CD4-positive, alpha-beta T cell treated with Interleukin-4 for 4 hours (primary cell): ENCODE measurements at places on chromosomes 12 and 14.

- no peak for DNase-seq
Measured at GRCh38 chr12:127779301-127780045, 487.5 kb upstream of the TMEM132C start.

DNA sequence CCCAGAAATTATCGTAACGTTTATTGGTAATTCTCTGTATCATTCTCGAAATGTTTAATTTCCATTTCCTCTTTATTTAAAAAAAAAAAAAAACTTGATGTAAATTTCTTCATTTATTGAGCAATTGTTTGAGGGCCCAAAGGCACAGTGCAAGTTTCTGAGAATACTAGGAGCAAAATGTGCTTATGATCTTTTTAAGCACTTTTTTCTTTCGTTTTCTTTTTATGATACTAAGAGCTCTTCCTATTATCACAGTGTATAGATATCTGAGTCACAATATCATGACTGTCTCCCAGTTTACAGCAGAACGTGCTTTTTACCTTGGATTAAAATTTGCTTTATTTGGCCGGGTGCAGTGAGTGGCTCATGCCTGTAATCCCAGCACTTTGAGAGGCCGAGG is 5.6 kb downstream of the ATP2A2 start:
- DNase-seq, result no peak

DNA sequence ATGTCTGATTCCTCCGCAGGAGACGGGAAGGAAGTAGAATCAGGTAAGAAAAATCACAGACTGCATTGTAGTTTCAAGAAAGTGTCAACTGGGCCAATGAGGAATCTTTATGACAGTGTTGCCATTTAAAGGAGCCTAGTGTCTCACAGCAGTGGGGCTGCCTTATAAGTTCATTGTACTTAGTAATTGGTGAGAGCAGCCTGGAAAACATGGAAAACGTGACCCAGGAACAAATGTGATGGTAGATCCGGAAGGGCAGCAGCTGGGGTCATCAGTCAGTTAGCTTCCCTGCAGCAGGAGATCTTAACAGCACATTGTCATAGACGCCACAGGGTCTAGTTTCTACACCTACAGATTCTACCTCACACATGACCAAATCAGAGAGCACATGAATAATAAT is 630.0 kb upstream of the LMO3 start:
- DNase-seq, result no peak

DNA sequence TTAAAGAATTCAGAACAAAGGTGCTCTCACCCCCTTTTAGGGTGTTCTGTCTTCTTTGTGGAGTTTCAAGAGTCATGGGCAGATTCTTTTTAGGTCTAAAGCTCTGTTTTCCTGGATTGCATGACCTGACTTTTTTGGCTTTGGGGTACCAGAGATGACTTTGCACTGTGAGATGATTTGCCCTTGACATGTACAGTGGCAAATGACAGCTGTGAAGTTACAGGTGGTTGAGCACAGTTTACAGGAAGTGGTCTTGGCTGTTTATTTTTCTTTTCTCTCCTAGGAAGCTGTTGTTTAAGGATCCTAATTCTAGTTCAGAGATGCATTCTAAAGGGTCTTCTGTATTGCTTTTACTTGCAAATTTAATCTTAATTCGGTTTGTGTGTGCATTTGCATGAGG is 83.8 kb upstream of the METAP2 start:
- no peak for DNase-seq

GRCh38 chr14:89091781-89092180 is 267.3 kb downstream of the TTC8 start:
- DNase-seq, result no peak

- no peak for DNase-seq
Measured at GRCh38 chr12:29211696-29212095, 62.6 kb downstream of the FAR2 start.

GRCh38 chr14:68926236-68926635 is 52.9 kb downstream of the ACTN1 start:
- no peak for DNase-seq

DNA sequence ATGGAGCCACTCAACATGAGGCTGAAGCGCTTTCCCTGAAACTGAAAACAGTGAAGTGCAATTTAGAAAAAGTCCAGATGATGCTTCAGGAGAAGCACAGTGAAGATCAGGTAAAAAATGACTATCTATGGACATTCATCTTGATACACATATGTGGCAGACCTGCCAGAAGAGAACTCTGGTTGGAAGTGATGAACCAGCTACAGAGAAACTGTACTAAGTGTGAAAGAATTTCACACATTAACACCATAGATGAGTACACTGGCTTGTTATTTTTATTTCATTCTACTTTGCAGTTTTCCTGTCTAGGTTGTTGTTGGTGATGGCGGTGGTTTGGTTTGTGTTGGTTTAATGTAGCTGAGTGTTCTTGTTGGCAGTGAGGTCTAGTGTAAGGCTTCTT is 174.7 kb downstream of the ESR2 start:
- no peak for DNase-seq

- no peak for DNase-seq
Measured at GRCh38 chr14:29755311-29756018, 172.2 kb downstream of the PRKD1 start.

- DNase-seq, result no peak
Measured at GRCh38 chr14:61872452-61872851, 110.2 kb downstream of the SNAPC1 start.

DNA sequence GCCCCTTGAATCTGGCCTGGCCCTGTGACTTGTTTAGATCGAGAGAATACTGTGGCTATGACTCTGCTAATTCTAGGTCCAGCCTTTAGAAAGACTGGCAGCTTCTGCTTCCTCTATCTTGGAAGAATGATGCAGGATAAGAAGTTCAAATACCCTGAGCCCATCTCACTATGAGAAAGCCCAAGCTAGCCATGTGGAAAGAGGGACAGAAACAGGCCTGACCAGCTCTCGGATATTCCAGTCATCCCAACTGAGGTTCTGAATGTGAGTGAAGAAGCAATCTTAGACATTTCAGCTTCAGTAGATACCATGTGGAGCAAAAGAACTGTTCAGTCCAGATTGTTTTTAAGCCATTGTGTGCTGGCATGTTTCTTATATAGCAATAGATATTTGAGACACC is 17.3 kb upstream of the KRR1 start:
- DNase-seq, result no peak

- DNase-seq, result no peak
Measured at GRCh38 chr14:31536201-31536960, 24.8 kb upstream of the NUBPL start.

- DNase-seq, result no peak
Measured at GRCh38 chr12:16163901-16164300, 113.6 kb downstream of the SLC15A5 start.

DNA sequence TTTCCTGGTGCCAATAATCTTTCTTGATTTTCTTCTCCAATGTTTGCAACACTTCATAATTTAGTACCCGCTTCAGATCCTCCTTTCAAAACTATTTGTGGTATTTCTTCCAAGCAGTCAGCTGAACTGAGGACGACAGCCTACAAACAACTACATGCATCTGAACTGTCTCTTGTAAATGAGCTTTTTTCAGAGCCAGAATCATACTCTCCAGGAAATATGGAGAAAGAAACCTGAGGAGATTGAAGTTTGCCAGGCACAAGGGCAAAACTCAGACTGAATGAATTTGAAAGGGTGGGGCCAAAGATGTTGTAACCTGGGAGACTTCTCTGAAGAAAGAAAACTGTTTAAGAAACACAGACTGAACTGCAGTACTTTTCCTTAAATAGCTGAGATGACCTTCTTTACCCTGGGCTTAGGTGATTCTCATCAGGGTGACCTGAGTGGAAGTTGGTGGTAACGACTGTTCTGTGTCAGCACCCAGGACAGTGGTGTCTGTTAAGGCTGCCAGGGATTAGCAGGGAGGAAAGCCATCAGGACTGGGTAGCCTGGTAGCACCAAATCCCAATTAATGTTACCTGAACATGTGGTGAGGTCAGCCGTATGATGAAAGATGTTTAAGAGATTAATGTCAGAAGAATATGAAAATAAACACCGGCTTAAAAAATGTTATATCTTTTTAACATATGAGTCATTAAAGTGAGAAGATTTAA is 95.0 kb downstream of the TGFB3 start:
- no peak for DNase-seq

DNA sequence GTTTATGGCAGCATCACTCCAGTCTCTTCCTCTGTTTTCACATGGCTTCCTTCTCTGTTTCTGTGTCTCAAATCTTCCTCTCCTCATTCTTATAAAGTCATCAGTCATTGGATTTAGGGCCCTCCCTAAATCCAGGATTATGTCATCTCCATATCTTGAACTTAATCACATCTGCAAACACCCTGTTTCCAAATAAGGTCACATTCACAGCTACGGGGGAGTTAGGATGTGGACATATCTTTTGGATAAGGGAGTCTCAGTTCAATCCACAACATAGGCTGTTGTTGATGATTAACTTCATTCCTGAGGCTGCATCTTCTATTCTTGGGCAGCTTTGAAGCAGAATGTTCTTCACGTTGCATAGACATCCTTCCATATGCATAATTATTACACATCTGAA is 40.3 kb upstream of the NTF3 start:
- DNase-seq, result no peak

GRCh38 chr14:67497216-67497615 is 8.7 kb upstream of the TMEM229B start:
- no peak for DNase-seq

DNA sequence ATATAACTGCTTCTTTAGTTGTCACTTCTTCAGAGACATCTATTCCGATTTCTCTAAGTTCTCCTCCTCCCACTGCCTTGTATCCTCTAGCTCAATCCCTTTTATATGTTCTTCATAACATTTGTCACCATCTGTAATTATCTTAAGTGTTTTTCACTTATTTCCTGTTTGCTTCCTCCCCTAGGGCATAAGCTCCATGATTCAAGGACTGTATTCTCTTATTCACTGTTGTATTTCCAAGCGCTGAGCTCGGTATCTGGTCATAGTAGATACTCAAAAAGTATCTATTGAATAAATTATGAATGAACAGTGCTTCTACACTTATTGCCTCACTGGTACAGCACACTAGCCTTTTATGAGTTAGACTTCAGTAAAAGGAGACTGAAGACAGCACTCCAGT is 109.0 kb upstream of the TMPO start:
- no peak for DNase-seq
